ENCODE measurements at places on chromosomes 1 and 21. TPM values are rescaled to one million over a fixed set of nuclear protein-coding genes. Genes with fewer than 3 reads are reported as not detected.

FAM177B gene
- not detected for total RNA-seq

CR1L gene
- total RNA-seq = not detected

FMO4 gene
- total RNA-seq = 2.8 TPM

PRR9 gene
- total RNA-seq = not detected

RHD gene
- total RNA-seq = not detected
